Esophagus squamous epithelium (tissue), 5 donors: ENCODE measurements at places on chromosomes 1 and 21.

DNA sequence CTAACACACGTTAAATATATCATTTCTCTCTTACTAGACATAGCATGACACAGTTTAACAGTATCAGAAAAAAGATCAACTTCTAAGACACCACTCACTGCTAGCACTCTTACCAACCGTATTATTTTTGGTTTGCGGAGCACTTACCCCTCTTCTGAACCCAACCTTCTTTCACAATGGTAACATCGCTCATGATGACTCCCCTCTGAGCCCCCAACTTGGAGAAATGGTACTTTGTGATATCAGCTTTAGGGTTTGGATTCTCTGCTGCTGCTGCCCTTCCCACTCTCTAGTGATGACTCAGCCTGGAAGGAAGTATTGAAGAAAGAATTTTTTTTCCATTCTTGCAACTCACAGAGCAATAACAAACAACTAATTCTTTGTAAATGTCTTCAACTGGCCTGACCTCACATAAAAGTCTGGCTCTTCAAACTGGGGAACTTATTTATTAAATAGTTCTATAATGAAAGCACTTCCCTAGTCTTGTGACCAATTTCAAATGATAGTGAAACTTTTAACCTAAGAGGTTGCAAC is 7.0 kb downstream of the AKT3 start:
- DNase-seq = no peak

GRCh38 chr1:6935361-6935883 is 150.2 kb downstream of the CAMTA1 start:
- DNase-seq = no peak

GRCh38 chr1:23393706-23394105 is 24.1 kb upstream of the ZNF436 start:
- DNase-seq = no peak

GRCh38 chr21:28893687-28894086 is 99.0 kb downstream of the LTN1 start:
- no peak for DNase-seq

GRCh38 chr1:107105914-107106313 is 34.9 kb upstream of the NTNG1 start:
- DNase-seq = no peak

GRCh38 chr1:236288620-236288976 is 6.8 kb upstream of the ERO1B start:
- DNase-seq = no peak

GRCh38 chr1:216461466-216461865 is 38.2 kb upstream of the USH2A start:
- no peak for DNase-seq

- no peak for DNase-seq
Observed at GRCh38 chr1:93081716-93082115, 2.6 kb downstream of the MTF2 start.

- DNase-seq = no peak
Observed at GRCh38 chr1:81298266-81298665, 502.5 kb upstream of the ADGRL2 start.

DNA sequence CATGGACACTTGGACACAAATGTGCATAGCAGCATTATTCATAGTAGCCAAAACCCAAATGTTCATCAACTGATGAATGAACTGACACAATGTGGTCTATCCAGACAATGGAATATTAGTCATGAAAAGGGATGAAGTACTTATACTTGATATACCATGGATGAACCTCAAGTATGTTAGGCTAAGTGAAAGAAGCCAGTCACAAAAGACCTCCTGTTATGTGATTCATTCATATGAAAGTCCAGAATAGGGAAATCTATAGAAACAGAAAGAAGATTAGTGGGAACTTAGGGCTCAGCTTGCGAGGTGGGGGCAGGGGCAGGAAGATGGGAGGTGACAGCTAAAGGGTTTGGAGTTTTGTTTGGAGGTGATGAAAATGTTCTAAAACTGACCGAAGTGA is 7.4 kb downstream of the KCNE1 start:
- DNase-seq = no peak

GRCh38 chr1:21121764-21122471 is 54.8 kb downstream of the EIF4G3 start:
- no peak for DNase-seq

- DNase-seq = no peak
Observed at GRCh38 chr1:33655496-33655895, 183.1 kb downstream of the ZSCAN20 start.

GRCh38 chr1:207421078-207421477 is 33.0 kb upstream of the CR2 start:
- DNase-seq = no peak
